ENCODE measurements at places on chromosomes 2 and 18.

DNA sequence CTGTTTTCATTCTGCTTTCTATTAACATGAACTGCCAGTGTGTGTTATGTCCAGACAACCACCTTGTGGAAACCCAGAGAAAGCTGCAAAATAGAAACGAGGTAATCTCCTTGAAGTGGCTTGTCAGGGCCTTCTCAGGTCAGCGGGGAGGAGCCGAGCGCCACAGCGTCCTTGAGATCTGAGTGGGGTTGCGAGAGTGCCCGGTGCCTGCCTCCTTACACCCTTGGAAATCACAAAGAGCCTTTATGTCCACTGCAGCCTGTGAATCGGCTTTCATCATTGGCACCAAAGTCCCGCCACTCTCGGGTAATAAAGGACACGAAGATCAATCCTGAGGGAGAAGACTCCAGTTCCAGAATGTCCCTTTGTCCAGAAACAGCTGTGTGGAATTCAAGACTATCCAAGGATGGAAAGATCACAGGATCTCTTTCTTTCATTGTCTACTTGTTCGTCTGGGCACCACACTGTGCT lies 135.2 kb downstream of the HRH4 start:
- DNase-seq, result no peak

DNA sequence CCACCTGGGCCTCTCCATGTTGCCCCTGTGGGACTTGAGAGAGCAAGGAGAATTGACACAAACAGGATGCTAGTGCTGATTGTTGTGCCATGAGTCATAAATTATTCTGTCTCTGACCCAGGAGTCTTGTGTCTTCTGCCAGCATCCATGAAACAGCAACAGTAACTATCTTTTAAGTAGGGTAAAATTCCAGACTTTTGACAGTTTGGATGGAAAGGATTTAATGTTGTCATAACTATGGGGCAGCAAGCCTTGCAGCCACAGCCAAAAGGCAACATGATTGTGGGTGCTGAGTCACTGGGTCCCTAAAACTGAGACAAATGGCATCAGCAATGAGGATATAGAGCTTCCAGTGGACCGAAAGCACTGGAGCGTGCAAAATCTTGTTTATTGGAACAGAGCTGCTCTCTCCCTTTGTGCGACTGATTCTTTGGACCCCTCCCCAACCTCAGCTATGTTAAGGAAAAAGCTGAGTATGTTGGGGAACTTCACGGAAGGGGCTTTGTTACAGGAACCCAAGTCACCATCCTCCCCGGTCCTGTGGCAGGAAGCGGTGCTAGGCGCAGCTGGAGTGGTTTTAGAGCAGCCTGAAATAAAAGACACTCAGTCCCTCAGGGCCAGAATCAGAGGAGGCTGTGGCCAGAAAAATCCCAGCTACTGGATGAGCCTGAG lies 9.6 kb upstream of the ITPRIPL1 start:
- DNase-seq, result no peak

GRCh38 chr2:212975333-212975732 lies 176.1 kb downstream of the IKZF2 start:
- DNase-seq, result no peak

- DNase-seq, result no peak
Measured at GRCh38 chr2:121650315-121650930, 1.2 kb upstream of the CLASP1 start.

- no peak for DNase-seq
Measured at GRCh38 chr2:30979822-30980245, 158.4 kb downstream of the GALNT14 start.

DNA sequence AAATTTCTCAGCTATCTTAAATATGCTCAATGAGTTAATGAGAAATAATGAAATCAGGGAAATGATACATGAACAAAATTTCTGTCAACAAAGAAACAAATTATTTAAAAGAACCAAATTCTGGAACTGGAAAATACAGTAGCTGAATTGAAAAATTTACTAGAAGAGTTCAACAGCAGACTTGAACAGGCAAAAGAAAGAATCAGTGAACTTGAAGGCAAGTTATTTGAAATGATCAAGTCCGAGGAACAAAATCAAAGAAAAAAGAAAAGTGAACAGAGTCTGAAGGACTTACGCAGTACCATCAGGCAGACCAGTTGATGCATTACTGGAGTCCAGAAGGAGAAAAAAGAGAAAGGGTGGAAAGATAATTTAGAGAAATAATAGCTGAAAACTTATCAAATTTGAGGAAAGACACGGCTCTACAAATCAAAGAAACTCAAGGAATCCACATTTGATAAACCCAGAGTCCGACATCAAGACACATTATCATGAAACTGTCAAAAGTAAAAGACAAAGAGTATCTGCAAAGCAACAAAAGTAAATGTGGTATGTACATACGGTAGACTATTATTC lies 83.6 kb downstream of the CCDC138 start:
- no peak for DNase-seq

DNA sequence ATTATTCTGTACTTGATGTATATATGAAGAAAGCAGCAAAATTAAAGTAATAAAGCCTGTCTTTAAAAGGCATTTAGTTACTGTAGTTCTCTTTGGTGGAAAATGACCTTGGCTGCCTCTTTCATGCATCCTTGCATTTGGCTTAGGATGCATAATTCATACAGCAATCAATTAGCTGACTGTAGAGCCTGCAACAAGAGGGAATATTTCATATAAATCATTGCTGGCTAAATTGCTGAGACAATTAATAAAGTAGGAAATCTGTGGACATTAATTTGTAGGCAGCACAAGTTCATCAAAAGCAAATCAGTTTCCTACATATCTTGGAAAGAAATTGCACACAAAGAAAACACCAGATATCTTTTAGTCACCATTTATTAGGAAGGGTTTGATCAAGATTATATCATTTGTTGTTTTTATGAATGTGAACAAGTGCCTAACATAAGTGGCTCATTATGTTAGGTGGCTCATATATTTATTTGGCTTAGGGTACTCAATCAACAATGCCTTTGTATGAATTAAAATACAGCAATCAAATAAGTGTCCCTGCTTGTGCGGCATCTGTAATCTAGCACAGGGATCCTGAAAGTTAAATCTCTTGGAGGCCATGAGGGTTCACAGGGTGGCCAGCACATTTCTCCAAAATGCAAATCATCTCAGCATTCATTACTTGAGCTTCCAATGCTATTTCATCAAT lies 220.4 kb upstream of the SPOPL start:
- no peak for DNase-seq

DNA sequence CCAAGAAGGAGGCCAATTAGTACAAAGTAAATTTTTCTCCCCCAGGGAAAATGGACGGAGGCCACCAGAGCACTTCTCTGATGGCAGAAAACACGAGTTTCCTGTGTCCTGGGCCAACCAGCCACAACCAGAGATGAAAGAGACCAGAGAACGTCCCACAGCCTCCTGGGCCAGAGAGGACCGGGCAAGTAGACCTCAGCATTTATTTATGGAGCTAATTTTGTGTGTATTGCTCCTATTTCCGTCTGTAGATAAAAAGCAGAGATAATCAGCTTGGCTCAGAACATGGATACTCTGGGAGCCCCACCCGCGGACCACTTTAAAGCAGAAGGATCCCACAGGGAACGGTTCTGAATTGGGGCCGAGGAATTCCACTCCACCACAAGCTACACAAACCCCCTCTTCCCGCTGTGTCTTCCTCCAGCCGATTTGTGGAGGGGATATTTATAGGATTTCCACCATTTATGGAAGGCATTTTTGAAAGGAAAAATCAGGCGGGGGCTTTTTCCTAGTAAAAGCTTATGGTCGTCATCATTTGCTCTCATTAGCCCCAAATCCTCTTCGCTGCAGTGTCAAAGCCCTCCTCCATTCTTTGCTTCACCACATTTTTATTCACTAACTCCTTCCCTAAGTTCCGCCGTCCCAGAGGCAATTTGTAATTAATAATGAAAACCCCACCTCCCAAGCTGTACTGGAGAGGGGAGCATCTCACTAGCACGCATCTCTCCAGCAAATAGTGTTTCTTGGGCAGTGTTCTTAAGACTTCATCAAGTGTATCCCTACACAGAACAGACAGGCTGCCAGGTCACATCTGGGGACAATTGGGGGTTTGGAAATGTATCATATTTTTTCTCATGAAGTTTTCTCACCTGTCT lies 43.7 kb upstream of the TWIST2 start:
- DNase-seq, result no peak

GRCh38 chr2:240440704-240441320 lies 5.3 kb downstream of the GPC1 start:
- no peak for DNase-seq

GRCh38 chr2:100185516-100185915 lies 43.1 kb upstream of the AFF3 start:
- DNase-seq, result no peak

- no peak for DNase-seq
Measured at GRCh38 chr2:142880279-142880678, 2.8 kb downstream of the KYNU start.

GRCh38 chr2:170265321-170265720 lies 87.4 kb downstream of the MYO3B start:
- no peak for DNase-seq

DNA sequence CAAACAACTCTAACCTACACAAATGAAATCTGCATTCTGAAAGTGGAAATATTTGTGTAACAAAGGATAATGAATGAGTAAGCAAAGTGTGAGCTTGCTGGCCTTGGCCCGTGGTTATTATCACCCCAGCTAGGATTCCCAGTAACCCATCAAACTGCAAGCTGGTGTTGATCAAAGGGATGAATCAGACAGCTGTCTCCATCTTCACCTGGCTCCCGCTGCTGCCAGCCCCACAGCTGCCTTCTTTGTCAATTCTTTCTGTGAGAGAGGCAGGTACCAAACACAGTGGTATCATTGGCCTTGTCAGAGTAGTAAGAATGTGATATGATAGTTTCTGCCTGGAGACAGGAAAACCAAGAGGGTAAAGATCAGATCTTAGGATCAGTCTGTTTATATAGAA lies 25.2 kb upstream of the RGPD4 start:
- DNase-seq, result no peak

DNA sequence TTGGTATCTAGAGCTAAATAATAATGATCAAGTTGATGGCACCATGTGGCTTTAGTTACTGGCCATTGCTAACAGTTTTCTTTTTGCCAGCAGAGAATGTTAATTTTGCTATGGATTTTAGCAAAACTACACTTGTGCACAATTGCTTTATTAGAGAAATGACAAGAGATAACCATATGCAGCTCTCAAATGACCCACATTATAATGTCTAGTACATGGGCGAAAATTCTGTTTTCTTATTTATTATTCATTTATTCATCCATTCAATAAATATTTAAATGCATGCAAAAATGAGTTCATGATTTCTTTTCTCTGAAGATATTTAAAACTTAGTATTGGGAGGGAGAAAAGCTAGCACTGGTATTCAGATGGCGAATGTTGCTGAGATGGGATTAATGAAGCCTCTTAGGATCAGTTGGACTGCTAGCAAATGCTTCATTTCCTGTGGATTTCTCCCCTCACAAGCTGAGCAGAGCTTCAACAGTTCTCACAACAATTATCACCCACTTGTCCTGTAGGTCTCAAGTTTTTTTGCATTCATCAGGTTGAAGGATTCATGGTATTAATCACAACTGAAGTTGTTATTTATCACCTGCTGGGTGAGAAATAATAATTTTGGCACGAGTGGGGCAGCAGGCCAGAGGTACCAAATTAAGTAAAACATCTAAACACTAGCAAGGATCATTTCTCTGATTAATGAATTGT lies 95.2 kb downstream of the MTX2 start:
- DNase-seq, result no peak

GRCh38 chr2:10517351-10518043 lies 69.4 kb upstream of the ODC1 start:
- DNase-seq, result no peak

DNA sequence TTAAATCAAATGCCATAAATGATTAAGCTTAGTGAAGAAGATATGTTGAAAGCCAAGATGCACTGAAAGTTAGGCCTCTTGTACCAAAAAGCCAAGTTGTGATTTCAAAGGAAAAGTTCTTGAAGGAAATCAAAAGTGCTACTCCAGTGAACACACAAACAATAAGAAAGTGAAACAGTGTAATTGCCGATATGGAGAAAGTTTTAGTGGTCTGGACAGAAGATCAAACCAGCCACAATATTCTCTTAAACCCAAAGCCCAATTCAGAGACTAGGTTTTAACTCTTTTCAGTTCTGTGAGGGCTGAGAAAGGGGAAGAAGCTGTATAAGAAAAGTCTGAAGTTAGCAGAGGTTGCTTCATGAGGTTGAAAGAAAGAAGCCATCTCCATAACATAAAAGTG lies 101.8 kb upstream of the RPE start:
- DNase-seq, result no peak

DNA sequence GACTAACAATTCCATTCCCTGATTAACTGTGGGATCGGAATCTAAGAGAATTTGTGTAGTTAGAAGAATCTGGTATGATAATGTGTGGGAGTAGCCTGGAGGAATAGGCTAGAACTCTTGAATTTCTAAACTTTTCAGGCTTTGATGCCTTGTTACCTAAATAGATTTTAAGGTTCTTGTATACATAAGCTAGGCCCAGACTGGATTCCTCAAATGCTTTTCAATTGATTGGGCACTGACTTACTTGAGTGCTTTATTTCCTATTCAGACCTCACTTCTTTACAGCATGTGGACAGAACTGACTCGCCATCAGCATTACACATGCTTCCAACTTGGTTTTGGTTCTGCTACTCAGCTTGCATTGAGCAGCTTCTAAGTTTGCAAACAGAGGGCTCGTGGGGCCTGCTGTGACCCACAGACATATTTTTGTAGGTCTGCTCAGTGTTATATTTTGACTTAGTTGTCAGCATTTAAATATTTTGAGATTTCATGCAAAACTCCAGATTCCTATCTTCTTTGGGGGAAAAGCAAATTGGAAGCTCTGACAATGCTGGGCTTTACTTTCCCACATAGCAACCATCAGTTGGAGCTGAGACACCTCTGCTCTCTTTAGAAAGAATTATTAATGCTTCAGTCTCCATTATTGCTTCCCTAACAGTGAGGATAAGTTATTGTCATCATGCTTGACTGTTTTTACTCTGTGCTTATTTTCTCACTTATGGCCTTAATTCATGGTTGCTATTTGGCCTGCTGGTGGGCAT lies 5.7 kb downstream of the PARD3B start:
- DNase-seq, result peak; percentile 11

Measured in body of pancreas (tissue), 4 donors.